Right renal cortex interstitium (tissue), 3 donors: ENCODE measurements at places on chromosomes 3 and 15.

GRCh38 chr3:45205126-45205525 is 21.0 kb downstream of the TMEM158 start:
- no peak for DNase-seq

GRCh38 chr3:177197041-177197726 is at the start of gene TBL1XR1:
Gene TBL1XR1 (minus strand): TSS chr3:177197482. CDS start chr3:177064977, 132,505 bp downstream.
- DNase-seq: peak; percentile 86

DNA sequence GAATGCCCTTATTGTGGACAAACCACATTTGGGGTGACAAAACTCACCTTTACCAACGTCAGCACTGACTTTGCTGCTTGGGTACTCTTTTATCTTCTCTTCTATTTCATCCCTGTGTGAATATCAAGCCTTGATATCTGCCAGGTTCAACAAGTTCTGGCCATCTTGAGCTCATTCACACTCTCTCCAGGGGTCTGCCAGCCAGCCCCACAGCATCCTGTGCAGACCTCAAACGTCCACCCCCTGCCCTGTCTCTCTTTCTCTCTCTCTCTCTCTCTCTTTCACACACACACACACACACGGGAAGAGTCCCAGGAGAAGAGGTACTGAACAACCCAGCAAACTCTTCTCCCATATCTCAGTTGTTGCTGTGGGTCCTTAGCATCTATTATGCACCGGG is 10.7 kb downstream of the ILDR1 start:
- DNase-seq: no peak

- DNase-seq: no peak
Measured at GRCh38 chr15:33358306-33358705, 47.5 kb downstream of the RYR3 start.

GRCh38 chr3:171809611-171809860 is 747 bp downstream of the PLD1 start:
- no peak for DNase-seq

DNA sequence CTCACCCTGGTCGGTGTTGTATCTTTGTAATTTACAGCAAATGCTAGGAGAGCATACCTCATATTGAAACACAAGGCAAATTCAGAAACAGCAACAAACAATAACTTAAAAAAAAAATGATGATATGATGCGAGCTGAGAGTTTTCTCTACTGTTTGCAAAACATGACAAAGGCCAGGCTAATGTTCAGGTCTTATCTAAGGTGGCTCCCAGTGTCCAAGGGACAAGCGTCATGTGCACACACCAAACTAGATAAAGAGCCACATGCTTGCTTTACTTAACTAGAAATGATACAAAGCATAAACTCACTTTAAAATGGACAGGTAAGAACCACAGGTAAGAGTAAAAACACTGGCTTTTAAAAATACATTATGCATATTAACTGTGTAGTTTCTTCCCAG is 375.9 kb downstream of the FOXP1 start:
- no peak for DNase-seq

GRCh38 chr15:88440021-88440420 is 27.2 kb downstream of the MRPL46 start:
- DNase-seq: no peak

- no peak for DNase-seq
Measured at GRCh38 chr3:138797508-138798038, 37.2 kb downstream of the PIK3CB start.

- DNase-seq: no peak
Measured at GRCh38 chr3:16126634-16127033, 47.8 kb upstream of the GALNT15 start.

GRCh38 chr3:147924755-147925154 is 515.6 kb downstream of the ZIC1 start:
- DNase-seq: no peak

GRCh38 chr3:153631102-153631501 is 469.1 kb downstream of the RAP2B start:
- no peak for DNase-seq

- no peak for DNase-seq
Measured at GRCh38 chr3:107432013-107432515, 54.8 kb downstream of the CCDC54 start.

DNA sequence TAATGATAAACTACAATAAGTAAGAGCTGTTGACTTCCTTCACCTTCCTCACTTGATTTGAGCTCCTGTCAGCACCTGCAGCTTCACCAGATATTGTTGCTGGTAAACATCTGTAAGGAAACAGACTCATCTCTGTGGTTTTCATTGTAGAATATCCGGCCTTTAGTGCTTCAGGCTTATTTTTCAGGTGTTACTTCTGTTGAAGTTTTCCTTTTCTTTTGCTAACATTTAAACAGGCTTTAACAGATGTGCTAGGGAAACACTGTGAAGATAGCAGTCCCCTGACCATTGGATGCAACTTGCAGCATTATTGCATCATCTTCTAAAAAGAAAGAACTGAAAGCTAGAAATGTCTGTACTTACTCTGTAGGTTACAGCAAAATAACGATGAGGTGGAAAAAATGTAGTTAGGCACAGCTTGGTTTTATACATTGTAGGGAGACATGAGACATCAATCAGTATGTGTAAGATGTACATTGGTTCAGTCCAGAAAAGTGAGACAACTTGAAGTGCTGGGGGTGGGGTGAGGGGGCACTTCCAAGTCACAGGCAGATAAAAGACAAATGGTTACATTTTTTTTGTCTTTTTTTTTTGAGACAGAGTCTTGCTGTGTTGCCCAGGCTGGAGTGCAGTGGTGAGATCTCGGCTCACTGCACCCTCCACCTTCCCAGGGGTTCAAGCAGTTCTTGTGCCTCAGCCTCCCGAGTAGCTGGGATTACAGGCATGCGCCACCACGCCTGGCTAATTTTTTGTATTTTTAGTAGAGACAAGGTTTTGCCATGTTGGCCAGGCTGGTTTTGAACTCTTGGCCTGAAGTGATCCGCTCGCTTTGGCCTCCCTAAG is 10.2 kb downstream of the EDEM1 start:
- DNase-seq: no peak

GRCh38 chr15:101664303-101664913 is 12.2 kb upstream of the TM2D3 start:
- DNase-seq: no peak

DNA sequence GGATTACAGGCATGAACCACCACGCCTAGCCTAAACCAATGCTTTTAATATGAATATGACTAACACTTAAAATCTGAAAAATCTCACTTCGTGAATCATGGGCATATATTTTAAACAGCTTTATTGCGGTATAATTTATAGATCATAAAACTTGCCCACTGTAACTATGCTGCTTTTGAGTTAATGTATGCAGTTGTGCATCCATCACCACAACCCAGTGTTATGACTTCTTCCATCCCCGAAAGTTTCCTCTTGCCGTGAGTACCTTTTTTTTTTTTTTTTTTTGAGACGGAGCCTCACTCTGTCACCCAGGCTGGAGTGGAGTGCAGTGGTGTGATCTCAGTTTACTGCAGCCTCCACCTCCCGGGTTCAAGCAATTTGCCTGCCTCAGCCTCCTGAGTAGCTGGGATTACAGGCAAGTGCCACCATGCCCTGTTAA is 7.1 kb downstream of the KAT2B start:
- no peak for DNase-seq

- no peak for DNase-seq
Measured at GRCh38 chr3:24476871-24477656, 17.6 kb downstream of the THRB start.

DNA sequence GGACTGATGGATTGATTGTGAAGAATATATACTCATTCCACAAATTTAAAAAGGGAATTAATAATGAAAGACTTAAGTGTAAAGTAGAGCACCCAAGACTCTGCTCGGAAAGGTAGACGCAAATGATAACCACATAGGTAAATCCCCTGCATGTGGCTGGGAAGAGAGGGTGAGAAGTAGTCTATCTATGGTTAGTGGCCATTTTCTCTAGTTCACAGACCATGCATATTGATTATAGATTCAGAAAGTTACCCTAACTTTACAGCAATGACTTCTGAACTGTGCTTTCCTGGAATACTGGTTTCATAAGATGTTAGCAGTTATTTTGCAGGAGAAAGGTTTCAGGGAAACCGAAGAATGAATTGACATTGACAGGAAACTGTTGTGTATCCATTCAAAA is 51.7 kb downstream of the CASR start:
- DNase-seq: no peak

GRCh38 chr3:149553781-149554451 is 79.4 kb downstream of the TM4SF4 start:
- no peak for DNase-seq

DNA sequence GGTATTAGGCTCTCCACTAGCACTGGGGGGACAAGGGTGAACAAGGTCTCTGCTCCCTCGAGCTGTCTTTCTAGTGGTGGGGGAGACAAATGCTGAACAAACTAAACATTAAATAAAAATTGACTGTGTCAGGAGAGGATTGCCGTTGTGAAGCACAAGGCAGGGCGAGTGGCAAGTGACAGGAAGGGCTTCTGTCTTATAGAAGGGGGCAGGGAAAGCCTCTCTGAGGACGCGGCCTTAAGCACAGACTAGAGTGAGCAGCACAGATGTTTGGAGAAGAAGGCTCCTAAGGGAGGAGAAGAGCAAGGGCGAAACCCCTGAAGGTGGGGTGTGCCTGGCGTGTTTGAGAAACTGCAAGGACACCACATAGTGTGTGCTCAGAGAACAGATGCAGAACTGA is 50.9 kb upstream of the ATP2B2 start:
- DNase-seq: no peak
